ENCODE measurements at places on chromosomes 6 and 20.

DNA sequence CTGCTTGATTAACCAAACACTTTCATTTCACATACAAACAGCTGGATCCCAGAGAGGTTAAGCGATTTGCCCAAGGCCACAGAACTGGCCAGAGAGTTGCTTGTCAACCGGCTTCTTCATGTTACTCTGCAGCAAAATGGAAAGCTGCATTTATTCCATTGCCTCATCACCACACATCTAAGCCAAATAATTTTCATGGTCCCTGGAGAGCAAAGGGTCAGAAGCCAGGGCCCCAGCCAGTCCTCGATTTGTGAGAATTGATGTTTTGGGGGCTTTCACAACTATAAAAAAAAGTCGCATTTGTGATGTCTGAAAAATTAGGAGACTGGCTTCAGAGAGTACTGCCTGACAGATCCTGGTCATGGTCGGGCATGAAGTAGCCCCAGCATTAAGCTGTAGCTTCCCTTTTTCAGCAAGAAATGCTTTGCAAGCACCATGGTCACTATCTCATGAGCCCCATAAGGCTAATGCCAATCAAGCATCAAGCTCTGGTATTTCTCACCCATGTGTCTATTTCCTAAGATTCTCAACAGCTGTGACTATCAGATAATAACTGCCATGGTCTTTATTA lies 95.8 kb downstream of the BANF2 start:
- DNase-seq: no peak

- no peak for DNase-seq
Observed at GRCh38 chr6:72464246-72464645, 157.6 kb upstream of the KCNQ5 start.

GRCh38 chr6:46816626-46817025 lies 23.4 kb downstream of the MEP1A start:
- DNase-seq: no peak

GRCh38 chr20:3390759-3391425 lies 16.6 kb downstream of the DNAAF9 start:
- DNase-seq: no peak

All from memory B cell (primary cell).